ENCODE measurements at places on chromosomes 2 and 18.

GRCh38 chr18:2900684-2901422, 54.0 kb downstream of the EMILIN2 start:
- DNase-seq: no peak

DNA sequence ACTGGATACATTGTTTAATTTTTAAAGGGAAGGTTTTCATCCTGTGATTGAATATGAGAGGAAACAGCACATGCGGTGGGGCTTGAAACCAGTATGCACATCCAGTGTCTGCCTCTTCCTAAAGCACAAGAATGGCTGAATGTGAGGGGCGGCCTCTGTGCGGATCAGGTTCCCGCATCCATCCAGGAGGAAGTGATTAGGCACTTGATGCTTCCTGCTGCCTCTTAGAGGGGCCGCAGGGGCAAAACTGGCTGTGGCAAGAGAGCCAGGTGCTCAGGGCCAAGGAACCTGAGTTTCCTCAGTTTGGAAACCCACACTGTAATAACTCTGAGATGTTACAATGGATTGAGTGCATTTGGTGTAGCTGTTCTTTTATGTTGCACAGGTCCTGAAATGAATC, 48.8 kb downstream of the THNSL2 start:
- no peak for DNase-seq

- DNase-seq: no peak
These were observed 13.0 kb downstream of the FABP1 start for GRCh38 chr2:88114889-88115288.

- no peak for DNase-seq
These were observed 243.8 kb downstream of the XIRP2 start for GRCh38 chr2:167132066-167132465.

DNA sequence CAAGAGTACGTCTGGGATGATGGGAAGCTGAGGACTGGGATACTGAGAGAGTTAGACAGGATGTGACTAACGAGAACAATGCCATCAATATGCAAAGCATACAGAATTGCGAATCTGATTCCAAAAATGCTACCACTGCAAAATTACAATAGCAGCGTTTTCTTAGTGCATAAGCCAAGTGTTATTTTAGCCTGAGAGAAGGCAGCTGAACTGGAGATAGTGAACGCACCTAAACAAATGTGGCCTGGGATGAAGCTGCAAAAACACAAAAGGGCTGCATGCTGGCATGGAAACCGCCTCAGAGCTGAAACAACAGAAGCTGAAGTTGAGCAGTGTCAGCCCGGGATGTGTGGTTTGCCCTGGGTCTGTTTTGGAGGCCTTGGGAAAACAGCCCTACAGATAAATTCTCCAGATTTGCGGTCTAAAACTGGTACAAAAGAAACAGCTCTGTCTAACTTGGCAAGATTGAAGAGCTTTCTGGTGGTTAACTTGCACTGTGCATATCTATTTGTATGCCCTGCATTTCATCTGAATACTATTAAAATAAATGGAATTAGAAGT, 45.5 kb downstream of the LYPD6 start:
- no peak for DNase-seq

- DNase-seq: no peak
These were observed 77.6 kb upstream of the BCL2L11 start for GRCh38 chr2:111042772-111043771.

- DNase-seq: no peak
These were observed 31.6 kb downstream of the SUCLG1 start for GRCh38 chr2:84427235-84428138.

DNA sequence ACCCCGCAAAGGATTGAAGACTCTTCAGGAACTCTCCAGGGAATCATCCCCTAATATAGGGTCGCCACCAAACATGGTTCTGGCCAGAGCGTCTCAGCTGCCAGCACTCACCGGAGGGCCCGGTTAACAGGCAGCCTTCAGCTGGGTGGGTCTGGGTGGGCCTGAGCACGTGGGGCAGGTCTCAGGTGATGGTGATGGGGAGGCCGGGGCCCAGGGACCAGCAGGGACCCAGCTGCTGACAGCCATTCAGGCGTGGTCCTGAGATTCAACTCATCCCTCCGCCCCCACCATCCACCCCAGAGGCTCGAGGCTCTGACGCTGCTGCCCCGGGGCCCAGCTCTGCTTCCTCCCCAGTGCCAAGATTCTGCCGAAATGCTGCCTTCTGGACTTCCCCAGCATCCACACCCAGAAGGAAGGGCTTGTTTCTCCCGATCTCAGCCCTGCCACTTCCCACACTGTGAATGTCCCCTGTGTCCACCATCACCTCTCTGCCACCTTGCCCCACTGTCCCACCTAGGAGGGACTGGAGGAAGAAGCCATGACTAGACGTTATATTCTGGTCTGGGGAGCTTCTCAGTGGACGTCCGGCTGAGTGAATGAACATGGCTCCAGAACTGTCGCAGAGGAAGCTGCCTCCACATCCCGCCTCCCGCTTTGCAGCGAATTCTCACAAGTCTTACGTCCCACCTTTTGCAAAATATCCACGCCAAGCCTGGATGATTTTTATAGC, 294.2 kb upstream of the SALL3 start:
- DNase-seq: no peak

GRCh38 chr2:9692456-9693195, 61.8 kb upstream of the YWHAQ start:
- no peak for DNase-seq

DNA sequence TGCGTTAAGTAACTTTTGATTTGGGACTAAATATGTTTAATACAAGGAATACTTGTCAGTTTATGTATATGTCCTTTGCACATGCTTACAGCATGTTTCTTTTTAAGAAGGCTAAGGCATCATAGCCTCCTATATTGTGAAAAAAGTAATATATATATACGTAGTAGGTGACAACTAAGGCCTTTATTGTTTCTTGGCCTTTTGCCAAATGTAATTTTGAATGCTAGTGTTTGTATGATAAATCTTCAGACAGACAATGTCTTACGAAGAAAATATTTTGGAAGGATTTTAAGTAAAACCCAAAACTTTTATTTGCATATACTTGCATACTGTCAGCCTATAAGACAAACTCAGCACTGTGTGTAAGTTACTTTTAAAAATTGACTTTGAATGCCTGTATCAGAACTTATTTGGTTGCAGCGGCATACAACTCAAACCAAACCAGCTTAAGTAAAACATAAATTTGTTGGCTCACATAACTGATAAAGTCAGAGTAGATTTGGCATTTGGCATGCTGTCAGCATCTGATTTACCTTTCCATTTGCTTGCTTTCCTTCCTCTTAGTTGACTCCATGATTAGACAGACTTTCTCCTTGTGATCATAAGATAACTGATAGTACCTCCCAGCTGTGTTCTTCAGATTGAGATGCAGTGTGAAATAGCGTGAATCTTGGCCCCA, 24.4 kb downstream of the UBE2E3 start:
- no peak for DNase-seq

DNA sequence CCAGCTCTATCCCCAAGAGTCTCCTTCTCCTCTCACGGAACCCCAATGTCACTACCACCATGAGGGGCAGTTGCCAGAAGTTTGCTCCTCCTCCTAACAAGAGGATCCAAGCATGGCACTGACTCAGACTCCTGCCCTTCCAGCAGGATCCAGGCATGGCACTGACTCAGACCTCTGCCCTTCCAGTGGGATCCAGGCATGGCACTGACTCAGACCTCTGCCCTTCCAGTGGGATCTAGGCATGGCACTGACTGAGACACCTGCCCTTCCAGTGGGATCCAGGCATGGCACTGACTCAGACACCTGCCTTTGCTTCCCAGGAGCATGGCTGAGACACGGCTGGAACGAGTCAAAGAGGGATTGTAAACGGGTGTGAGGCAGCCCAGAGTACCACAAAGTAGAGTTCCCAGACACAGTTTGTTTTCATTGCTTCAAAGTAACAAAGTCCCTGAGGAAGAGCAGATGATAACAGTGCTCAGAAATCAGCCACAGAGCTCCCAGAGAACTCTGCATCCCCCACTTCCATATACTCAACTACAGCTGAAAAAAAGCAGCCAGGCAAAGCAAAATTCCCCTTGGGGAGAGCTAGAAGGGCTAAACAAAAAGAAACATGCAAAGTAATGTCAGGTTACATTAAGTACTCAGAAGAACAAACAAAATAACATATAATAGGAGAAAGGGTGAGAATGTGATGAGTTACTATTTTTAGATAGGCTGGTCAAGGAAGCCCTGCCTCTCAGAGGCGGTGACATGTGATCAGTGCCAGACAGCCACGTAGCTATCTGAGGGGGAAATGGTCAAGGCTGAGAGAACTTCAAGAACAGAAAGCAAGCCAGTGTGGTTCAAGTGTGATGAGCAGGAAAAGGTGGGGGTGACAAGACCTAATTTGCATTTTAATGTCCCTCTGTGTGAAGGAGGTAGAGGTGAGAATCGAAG, 3.0 kb downstream of the BUB1 start:
- no peak for DNase-seq

DNA sequence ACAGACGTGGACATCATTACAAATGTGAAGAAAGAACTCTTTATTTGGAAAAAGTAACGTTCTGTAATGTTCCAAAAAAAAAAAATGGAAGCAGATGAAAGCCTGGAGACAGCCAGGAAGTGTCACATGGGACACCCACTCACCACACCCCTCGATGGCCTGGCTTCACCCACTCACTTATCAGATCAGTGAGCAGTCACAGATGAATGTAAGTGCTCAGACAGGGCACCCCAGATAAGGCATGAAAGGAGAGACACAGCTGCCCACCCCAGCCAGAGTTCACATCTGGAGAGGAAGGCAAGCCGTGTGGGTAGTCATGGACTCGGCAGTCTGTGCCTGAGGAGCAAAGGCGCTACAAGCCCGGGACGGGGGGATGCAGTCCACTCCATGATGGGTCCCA, 105.2 kb downstream of the SEPTIN10 start:
- no peak for DNase-seq

DNA sequence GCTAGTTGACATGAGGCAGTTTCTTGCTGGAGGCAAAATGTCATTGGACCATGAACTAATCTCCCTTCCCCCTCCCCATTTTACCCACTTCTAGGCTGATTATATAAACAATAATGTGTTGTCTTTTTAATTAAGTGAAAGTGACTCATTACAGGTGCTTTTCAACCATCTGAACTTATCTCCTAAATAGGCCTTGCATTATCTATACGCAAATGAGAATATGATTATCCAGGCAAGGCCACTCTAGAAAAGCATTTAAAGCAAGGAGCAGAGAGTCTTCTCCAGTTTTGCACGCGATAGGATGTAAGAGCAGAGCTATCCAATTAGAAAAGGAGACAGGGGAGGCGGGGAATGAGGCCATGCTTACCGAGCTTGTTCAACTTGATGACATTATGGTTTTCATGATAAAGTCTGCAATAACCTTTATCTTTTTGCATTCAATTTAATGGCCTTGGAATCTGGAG, 286.1 kb upstream of the SIX3 start:
- no peak for DNase-seq

DNA sequence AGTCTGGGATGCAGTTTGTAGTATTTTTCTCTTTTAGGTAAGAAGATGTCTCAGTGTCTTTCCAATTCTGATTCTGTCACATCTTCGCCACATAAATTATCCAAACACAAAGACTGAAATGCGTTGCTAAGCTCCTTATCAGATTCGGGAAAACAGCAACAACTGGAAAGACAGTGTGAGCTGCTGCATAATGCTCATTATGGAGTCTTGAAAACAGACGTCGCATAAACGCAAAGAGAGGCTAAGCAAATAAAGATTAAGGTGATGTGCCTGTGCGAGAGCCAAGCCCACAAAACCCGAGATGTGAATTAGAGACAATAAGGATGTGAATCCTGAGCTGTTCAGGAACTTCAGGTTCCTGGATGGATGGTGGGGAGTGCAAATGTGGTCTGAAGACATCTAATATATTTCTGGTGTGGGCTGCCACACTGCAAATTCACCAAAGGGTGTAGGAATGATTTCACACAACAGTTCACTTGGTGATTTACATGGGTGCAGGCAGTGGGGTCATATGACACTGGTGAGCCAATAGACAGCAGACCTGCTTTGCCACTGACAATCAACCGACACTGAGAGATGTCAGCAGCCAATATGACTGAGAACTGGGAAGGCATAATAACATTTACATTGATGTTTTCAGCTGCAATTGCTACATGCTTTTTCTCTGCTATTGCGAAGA, 195.8 kb downstream of the MTX2 start:
- no peak for DNase-seq

GRCh38 chr2:26299471-26300101, 46.4 kb upstream of the SELENOI start:
- DNase-seq: no peak

DNA sequence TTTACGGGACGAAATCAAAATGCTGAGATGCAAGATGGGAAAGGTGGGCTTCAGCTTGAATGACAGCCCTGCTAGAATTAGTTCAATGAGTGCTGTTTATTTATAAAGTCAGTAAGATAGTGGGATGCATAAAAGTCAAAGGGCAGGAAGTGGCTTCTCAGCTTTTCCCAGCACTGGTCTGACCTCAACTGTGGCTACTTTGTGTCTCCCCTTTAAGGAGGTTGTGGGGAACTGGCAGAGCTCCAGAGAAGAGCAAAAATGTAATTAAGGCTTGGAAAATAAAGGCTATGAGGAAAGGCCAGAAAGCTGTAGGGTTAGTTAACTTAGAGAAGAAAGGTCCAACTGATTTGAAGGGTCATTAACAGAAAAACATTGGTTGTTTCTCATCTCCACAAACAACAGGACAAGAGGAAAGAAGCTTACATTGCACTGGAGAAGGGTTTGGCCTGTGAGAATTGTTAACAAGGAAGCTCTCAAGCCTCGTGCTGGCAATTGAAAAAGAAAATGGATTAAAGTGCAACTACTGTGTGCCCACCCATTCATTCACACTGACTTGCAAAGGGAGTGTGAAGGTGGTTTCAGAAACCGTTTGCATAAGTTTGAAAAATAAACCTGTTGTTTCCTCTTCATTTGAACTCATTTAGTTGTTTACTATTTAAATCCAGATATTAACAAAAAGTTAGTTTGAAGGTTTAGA, 68.8 kb upstream of the CD28 start:
- no peak for DNase-seq

GRCh38 chr2:134739879-134740301, 21.1 kb upstream of the TMEM163 start:
- no peak for DNase-seq

DNA sequence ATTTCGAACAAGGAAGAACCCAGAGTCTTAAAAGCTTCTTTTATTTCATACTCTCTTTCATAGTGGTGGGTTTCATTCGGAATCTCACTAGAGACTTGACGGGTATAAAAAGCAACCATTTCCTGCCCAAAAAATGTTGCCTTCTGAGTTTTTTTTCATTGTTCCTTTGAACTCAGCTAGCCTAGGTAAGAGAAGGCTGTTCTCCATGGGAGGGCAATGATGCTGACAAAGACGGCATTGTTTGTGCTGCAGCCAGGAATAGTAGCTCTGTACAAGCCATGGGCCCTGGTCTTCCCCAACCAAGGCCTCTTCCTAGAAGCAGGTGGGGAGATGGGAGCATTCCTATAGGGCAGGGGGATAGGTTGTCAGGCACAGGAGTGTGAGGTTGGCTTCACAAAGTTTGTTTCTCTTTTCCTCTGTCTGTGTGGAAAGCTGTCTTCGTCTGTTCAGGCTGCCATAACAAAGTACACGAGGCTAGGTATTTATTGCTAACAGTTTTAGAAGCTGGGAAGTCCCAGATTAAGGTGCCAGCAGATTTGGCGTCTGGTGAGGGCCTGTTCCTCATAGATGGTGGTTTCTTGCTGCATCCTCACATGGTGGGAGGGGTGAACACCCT, 405.1 kb downstream of the NBAS start:
- DNase-seq: no peak

Data from NCI-H1694 (cell line).